Activated T-helper 17 cell treated with anti-CD3 and anti-CD28 coated beads, Interleukin-2, amount 50 U/mL, for 72 hours (primary cell): ENCODE measurements at places on chromosomes 7 and 10. TPM values are rescaled to one million over a fixed set of nuclear protein-coding genes. Genes with fewer than 3 reads are reported as not detected.

DNA sequence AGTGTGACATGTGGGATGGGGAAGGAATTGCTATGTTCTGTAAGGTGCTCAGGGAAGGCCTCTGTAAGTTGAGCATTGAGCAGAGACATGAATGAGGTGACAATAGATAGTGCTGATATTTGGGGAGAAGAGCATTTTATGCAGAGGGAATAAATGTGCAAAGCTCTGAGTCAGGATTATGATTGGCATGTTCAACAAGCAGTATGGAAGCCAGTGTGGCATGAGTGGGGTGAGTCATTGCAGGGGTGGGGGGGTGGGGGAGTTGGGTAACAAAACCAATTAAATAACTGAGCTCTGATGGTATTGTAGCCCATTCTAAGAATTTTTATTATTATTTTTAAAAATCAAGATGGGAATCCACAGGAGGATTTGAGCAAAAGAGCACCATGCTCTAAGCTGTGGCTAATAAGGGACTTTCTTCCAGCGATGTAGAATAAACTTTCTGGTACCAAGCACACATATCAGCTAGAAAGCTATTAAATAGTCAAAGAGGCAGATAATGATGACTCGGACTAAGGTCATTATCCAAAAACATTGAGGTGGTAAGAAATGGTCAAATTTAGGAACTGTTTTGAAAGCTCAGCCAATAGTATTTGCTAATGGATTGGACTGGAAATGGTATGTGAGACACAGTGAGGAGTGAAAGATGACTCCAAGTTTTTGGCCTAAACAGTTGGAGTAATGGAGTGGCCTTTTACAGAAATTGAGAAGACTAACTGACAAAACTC lies 96.4 kb downstream of the PRKG1 start:
- no peak for ATAC-seq

DNA sequence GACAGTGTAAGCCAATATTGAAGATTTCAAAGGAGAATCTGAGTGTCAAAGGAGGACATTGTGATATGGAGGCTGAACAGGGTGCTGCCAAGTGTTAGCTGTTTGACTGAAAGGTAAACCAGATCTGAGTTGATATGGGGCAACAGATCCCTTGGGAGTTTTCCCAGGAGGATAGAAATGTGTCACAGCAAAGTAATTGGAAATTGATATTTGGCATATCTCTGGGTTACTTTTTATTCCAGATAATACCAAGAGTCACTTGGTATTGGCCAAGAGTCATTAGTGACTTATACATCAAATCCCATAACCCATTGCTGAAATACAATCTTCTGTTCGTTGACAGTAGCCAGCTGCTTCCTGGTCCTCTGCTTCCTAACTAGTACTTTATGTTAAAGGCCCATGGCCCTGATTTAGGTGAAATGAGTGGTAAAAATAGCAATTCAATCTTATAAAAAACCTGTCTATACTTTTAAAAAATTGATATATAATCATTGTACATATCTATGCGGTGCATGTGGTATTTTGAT lies 922.9 kb downstream of the LRMDA start:
- no peak for ATAC-seq

DNA sequence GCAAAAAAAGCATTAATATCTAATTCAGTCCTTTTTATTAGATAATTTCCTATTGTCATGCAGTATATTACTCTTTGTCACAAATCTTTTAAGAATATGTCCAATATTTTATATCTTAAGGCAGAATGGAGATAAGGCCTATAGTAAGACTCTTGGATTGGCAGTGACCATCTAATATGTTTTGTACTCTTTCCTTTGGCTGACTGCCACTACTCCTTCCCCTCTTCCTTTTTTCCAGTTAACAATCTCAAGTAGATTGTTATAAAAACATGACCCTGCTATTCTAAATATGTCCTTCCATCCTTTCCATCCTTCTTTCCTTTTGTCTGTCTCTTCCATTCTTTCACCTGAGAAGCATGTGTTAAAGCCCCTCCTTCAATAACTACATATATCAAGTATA lies 92.8 kb upstream of the TMEM168 start:
- no peak for ATAC-seq

- no peak for ATAC-seq
Observed at GRCh38 chr7:83782628-83783027, 133.7 kb upstream of the SEMA3E start.

DNA sequence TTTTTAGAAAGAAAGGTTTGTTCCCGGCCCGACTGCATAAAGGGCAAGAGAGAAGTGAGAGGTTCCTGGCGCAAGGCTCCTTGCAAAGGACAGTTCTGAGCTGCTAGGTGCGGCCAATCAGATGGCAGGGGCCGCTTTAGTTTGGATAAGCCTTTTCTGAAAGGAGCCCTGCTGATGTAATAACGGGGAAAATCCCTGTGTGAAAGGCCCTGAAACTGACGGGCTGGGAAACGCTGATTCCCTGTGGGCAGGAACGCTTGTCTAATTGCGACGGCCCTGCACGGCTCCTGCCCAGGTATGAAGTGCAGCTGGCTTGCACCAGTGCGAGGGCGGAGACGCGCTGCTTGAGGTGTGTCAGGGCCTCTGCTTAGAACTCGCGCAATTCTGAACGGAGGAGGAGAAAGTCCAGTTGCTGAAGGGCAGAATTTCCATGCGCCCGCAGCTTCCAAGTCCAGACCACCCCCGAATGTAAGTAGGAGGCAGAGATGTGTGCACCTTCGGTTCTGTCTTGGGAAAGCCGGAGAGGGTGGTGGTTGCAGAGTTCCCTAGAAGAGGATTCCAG lies 30.5 kb downstream of the TACC2 start:
- no peak for ATAC-seq

DNA sequence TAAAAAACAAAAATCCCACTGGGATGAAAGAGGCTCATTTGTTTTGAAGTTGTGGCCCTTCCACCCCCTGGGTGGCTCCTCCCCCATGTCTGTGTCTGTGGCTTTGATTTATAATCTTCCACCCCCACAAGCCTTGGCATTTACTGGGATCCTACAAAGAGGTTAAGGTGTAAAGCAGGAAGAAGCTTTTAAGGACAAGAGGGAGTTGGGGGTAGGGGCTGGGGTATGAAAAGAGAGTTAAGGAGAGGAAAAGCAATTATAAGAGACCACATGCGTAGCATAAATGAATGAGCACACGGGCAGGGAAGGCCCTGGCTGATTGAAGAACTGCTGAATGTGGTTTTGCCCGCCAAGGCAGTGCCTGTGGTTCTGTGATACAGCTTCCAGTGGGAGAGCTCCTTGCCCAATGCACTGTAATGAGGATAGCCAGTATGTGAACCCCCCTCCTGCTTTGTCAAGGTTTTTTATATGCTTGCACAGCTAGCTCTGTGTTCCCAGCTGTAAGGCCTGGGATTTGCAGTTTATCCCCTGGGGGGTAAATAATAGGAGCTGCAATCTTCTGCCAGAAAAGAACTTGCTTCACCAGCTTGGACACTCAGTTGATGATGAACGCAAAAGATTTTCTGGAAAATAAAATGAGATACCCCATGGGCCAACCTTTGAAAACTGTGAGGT lies 34.7 kb upstream of the KMT2E start:
- ATAC-seq, result no peak

GRCh38 chr7:151174246-151175046 lies 7.0 kb upstream of the GBX1 start:
- ATAC-seq, result no peak

GRCh38 chr7:8147760-8148463 lies 114.1 kb downstream of the ICA1 start:
- no peak for ATAC-seq

DNA sequence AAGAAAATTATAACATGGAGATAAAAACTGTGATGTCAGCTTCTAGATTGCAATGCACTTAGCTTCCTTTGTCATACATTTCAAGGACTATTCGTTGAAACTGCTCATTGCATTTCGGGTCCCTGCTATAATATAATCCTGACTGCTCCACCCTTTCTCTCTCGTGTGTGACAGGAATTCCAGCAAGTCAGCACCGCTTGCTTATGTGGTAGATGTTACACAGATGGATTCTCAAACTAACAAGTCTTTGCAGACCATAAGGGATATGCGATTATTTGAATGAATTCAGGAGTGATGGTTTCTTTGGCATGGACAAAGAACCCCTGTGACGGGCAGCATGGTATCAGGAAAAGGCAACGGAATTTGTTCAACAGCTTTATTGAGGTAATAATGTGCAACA lies 184.0 kb downstream of the GRID1 start:
- ATAC-seq, result no peak

SFMBT2 gene
- 20.4 TPM for total RNA-seq

GRCh38 chr7:1933066-1933750 lies 263.1 kb downstream of the ELFN1 start:
- no peak for ATAC-seq

DNA sequence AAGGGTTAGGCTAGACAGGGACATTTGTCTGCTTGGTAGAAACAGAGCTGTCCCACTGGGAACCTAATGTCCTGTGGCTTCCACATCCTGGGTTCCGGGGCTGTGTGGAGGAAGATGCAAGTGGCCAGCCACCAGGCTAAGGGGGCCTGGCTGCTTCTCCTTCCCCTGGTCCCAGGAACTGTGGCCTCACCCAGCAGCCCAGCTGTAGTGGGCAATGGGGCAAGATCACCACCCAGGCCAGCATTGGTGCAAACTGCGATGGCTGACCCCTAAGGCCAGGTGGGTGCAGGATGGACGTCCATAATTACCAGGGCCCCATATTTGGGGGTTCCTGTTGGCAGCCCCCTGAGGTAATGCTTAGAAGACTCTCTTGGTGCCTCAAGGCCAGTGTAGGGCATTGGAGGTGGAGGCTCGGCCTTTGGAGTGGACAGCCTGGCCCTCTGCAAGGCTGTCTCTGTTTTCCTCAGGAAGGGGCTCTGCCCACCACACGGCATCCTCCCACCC lies 226.7 kb downstream of the TCF7L2 start:
- ATAC-seq, result no peak

CDCA7L gene
- total RNA-seq, result 62.4 TPM

KCND2 gene
- not detected for total RNA-seq

GRCh38 chr10:100734295-100735086 lies 10.9 kb upstream of the PAX2 start:
- peak; percentile 38 for ATAC-seq

DNA sequence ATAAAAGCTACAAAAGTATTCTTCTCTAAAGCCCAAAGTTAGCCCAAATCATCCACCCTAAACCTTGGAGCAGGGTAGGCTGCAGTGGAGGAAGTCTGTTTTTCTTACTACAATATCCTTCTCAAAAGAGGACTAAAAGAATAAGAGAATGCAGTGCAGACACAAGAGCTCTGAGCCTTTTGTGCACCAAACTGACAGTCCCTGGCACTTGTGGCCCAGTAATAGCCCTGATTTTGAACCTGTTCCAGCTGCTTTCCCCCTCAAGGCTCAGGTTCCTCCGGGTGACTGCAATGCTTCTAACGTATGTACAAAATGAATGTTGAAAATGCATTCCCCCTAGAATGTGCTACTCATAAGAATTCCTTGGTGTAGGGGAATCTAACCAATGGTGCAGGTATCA lies 154.4 kb downstream of the JAZF1 start:
- ATAC-seq, result no peak
